ENCODE measurements at places on chromosomes 12 and 14. TPM values are rescaled to one million over a fixed set of nuclear protein-coding genes. Genes with fewer than 3 reads are reported as not detected.

GRCh38 chr14:75143761-75144527, 17.1 kb upstream of the NEK9 start:
- no peaks in the 10 kb centered on the region for H3K27me3 ChIP-seq
- H3K36me3 ChIP-seq = peaks cover 22% of the 10 kb centered on the region
- no peak for DNase-seq

DNA sequence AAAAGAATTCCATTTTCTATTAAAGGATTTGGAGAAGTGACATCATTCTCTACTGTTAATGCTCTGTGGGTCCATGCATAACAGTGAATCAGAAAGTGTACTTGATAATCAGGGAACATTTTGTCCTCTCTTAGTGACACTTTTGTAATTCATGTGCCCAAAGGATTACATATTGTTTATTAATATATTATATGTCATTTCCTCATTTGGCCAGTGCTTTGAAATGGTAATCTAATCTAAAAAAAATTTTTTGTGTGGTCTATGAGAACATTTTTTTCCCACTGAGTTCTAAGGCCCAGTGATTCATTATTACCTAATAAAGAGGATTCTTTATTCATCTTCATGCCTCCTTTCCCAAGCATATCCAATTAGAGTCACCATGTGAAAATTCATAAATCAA, 79.7 kb upstream of the MYF6 start:
- no peak overlapping the region for H3K27ac ChIP-seq
- DNase-seq = no peak

DNA sequence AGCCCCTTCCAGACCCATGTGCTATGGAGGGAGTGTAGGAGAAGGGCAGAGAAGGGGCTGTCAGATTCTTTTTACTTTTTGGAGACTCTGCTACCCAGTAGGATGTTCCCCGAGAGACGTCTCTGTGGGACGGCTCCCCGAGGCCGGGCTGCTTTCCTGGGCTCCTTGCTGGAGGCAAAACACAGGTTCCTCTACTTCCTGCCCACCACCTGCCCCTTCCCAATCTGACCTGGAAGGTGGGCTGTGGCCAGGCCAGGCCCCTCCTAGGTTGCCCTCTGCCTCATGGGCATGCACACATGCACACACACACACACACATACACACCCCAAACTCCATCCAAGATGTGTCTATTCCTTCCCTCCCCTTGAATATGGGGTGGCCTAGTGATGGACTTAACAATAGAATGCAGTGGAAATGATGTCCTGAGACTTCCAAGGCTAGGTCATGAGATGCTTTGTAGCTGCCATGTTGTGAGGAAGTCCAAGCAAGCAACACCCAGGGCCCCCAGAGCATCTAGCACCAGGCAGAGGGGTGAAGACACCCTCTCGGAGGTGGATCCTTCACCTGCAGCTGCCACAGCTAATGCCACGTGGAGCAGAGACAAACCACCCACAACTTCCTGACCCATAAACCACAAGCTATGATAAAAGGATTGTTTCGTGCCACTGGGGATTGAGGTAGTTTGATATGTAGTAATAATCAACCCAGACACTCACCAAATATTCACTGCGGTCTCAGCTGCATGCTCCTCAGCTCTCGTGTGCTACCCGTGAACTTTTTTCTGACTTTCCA, 1.6 kb upstream of the ASB2 start:
- H3K36me3 ChIP-seq = peaks cover 51% of the 10 kb centered on the region
- peak overlapping the region; percentile 90 for H3K27ac ChIP-seq
- H3K4me1 ChIP-seq = peaks cover 72% of the 10 kb centered on the region
- no peaks in the 10 kb centered on the region for H3K27me3 ChIP-seq
- H3K4me3 ChIP-seq = no peak overlapping the region
- peak; percentile 83 for DNase-seq

GRCh38 chr14:74604157-74604556, 7.9 kb downstream of the LTBP2 start:
- H3K4me1 ChIP-seq = peaks cover 8% of the 10 kb centered on the region
- H3K27ac ChIP-seq = no peak overlapping the region
- no peaks in the 10 kb centered on the region for H3K27me3 ChIP-seq
- H3K4me3 ChIP-seq = no peak overlapping the region
- DNase-seq = no peak

- H3K27ac ChIP-seq = no peak overlapping the region
- no peak for DNase-seq
- peaks cover 13% of the 10 kb centered on the region for H3K36me3 ChIP-seq
- no peak overlapping the region for H3K4me3 ChIP-seq
- H3K27me3 ChIP-seq = no peaks in the 10 kb centered on the region
- peaks cover 22% of the 10 kb centered on the region for H3K4me1 ChIP-seq
Observed at GRCh38 chr12:116104167-116104767, 173.2 kb downstream of the MED13L start.

DNA sequence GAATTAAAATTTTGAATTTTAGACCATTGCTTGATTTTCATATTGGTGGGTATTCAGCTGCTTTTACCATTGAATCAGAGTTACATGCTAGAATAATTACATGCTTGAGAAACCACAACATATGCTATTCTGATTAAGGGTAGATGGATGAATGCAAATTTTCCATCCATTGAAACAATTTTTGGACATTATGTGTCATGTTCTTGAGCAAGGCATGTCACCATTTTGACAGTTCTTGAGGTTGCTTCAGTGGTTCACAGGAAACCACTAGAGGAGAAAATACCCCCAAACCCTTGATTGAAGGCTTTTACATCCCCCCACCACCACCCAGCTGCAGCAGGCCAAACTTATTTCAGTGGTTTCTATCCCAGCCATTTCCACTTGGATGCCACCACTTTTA, 13.5 kb downstream of the UBR7 start:
- no peak for DNase-seq
- H3K4me1 ChIP-seq = peaks cover 8% of the 10 kb centered on the region
- H3K36me3 ChIP-seq = peaks cover 39% of the 10 kb centered on the region
- no peak overlapping the region for H3K27ac ChIP-seq
- no peaks in the 10 kb centered on the region for H3K27me3 ChIP-seq
- no peak overlapping the region for H3K4me3 ChIP-seq

GRCh38 chr12:10617863-10618262, 4.5 kb upstream of the MAGOHB start:
- H3K27ac ChIP-seq = no peak overlapping the region
- peaks cover 4% of the 10 kb centered on the region for H3K27me3 ChIP-seq
- peaks cover 1% of the 10 kb centered on the region for H3K36me3 ChIP-seq
- no peak for DNase-seq
- peaks cover 5% of the 10 kb centered on the region for H3K4me1 ChIP-seq

GRCh38 chr12:107235600-107235999, 142.3 kb upstream of the CRY1 start:
- no peak overlapping the region for H3K4me3 ChIP-seq
- H3K36me3 ChIP-seq = no peaks in the 10 kb centered on the region
- H3K27ac ChIP-seq = no peak overlapping the region

GRCh38 chr12:68294251-68294650, 37.9 kb downstream of the MDM1 start:
- peaks cover 18% of the 10 kb centered on the region for H3K36me3 ChIP-seq
- DNase-seq = no peak

GRCh38 chr12:68349220-68349621, 17.1 kb upstream of the MDM1 start:
- DNase-seq = no peak
- no peaks in the 10 kb centered on the region for H3K27me3 ChIP-seq
- H3K36me3 ChIP-seq = no peaks in the 10 kb centered on the region
- H3K4me3 ChIP-seq = no peak overlapping the region
- no peak overlapping the region for H3K27ac ChIP-seq
- H3K4me1 ChIP-seq = peaks cover 4% of the 10 kb centered on the region

DNA sequence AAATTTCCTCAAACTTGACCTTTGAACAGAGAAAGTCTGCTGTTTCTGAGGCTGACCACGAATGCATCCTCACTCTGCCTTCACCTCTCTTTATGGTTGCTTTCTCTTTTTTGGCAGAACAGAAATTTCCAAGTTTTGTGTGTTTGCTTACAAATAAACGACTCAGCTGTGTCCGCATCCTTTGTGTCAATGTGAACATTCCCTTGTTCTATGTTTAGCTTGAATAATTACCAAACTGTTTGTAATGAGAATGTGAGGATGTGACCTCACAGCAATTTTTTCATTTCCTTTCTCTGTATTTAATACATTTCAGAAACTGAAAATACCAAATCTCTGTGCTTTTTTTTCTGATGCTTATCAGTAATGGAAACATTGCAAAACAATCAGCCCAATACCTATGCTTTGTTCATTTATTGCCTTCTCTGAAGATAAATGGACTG, 410.9 kb downstream of the EGLN3 start:
- no peak overlapping the region for H3K27ac ChIP-seq
- no peaks in the 10 kb centered on the region for H3K36me3 ChIP-seq
- no peaks in the 10 kb centered on the region for H3K4me1 ChIP-seq
- no peak overlapping the region for H3K4me3 ChIP-seq

GRCh38 chr14:52259434-52259833, 8.1 kb upstream of the PTGDR start:
- H3K27ac ChIP-seq = no peak overlapping the region
- no peak overlapping the region for H3K4me3 ChIP-seq
- H3K4me1 ChIP-seq = peaks cover 5% of the 10 kb centered on the region
- H3K27me3 ChIP-seq = no peaks in the 10 kb centered on the region

GRCh38 chr12:62950317-62950716, 15.4 kb upstream of the PPM1H start:
- no peak overlapping the region for H3K27ac ChIP-seq
- no peaks in the 10 kb centered on the region for H3K4me1 ChIP-seq
- peaks cover 6% of the 10 kb centered on the region for H3K27me3 ChIP-seq
- H3K4me3 ChIP-seq = no peak overlapping the region
- no peak for DNase-seq
- H3K36me3 ChIP-seq = no peaks in the 10 kb centered on the region

DNA sequence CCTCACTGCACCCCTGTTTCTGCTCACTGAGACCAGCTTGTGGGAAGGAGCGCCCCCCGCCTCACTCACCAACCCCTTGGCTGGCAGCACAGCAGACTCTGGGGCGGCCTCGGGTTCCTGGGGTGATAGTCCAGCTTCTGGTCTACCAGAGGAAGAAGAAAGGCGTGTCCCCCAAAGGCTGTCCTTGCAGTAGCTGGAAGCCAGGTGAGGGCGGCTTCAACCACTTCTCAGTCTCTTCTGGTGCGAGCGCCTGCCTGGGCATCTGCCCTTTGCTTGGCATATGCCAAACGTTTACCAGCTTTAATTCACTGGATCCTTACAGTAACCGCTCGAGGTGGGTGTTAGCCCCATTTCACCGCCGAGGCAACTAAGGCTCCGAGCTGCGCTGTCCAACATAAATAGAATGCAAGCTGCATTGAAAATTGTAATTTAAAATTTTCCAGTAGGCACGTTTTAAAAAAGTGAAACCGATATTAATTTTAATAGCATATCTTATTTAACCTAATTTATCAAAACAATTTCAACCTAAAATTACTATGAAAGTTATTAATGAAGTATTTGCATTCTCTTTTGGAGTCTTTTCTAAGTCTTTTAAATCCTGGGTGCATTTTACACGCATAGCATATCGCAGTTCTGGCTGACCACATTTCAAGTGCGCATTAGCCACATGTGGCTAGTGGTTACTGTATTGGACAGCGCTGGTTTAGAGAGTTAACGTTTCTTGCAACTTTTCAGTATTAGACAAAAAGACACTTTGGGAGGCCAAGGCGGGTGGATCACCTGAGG, 872 bp downstream of the FAM177A1 start:
- H3K27ac ChIP-seq = peak overlapping the region; percentile 97
- H3K36me3 ChIP-seq = peaks cover 10% of the 10 kb centered on the region
- H3K4me3 ChIP-seq = peak overlapping the region; percentile 94

GRCh38 chr14:89425931-89426330, 8.9 kb upstream of the FOXN3 start:
- no peaks in the 10 kb centered on the region for H3K27me3 ChIP-seq
- H3K4me3 ChIP-seq = no peak overlapping the region
- peaks cover 72% of the 10 kb centered on the region for H3K4me1 ChIP-seq
- H3K36me3 ChIP-seq = peaks cover 7% of the 10 kb centered on the region
- peak; percentile 40 for DNase-seq

- no peak overlapping the region for H3K4me3 ChIP-seq
- peaks cover 3% of the 10 kb centered on the region for H3K27me3 ChIP-seq
- no peaks in the 10 kb centered on the region for H3K4me1 ChIP-seq
- no peak overlapping the region for H3K27ac ChIP-seq
- DNase-seq = no peak
- H3K36me3 ChIP-seq = no peaks in the 10 kb centered on the region
Observed at GRCh38 chr14:79254069-79254775, 957.1 kb downstream of the DIO2 start.

The PLA2G1B gene
- total RNA-seq = not detected

The NUP37 gene
- 117 TPM for total RNA-seq

The KRT83 gene
- total RNA-seq = not detected

The FOS gene
- 20.0 TPM for total RNA-seq

The SELPLG gene
- total RNA-seq = 23.0 TPM

The DNAH10 gene
- total RNA-seq = 0.06 TPM

The MAP3K9 gene
- 6.2 TPM for total RNA-seq

The TMCC3 gene
- total RNA-seq = 0.19 TPM

The TSPAN19 gene
- total RNA-seq = not detected

All from activated naive CD8-positive, alpha-beta T cell treated with anti-CD3 and anti-CD28 coated beads for 36 hours (primary cell).